ENCODE measurements at places on chromosomes 2 and 18. TPM values are rescaled to one million over a fixed set of nuclear protein-coding genes. Genes with fewer than 3 reads are reported as not detected.

The UGT1A7 gene
- total RNA-seq: not detected

The SKA1 gene
- 2.9 TPM for total RNA-seq

The ABCB11 gene
- total RNA-seq: not detected

The OR6B3 gene
- not detected for total RNA-seq

The RGPD3 gene
- total RNA-seq: 0.13 TPM

The ZNF514 gene
- 6.3 TPM for total RNA-seq
